MCF 10A (cell line): ENCODE measurements at places on chromosomes 11 and 22.

DNA sequence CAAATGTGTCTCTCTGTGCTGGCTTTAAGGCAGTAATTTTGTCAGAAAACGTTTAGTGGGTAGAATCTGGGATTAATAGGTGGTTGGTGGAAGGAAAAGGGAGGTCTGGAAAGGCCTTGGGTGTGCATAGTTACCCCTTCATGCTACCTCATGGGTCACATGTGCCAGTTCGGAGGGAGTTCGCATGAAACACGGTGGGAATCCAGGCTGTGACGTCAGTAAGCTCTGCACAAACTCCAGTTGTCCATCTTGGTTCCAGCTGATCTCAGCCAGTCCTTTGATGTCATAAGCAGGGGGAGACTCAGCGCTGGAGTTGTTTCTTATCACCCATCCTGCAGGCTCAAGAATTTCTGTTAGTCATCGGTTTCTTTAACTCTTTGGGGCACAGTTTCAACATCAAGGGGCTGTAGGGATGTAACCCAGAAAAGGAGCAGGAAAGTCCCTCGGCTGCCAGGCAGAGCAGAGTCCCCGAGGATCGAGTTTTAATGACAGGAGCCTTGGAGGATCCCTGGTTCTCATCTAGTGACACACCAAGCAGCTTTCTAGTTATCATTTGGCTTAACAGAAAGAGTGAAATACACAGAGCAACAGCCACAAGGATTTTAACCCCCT, 28.9 kb downstream of the MOV10L1 start:
- DNase-seq = no peak

DNA sequence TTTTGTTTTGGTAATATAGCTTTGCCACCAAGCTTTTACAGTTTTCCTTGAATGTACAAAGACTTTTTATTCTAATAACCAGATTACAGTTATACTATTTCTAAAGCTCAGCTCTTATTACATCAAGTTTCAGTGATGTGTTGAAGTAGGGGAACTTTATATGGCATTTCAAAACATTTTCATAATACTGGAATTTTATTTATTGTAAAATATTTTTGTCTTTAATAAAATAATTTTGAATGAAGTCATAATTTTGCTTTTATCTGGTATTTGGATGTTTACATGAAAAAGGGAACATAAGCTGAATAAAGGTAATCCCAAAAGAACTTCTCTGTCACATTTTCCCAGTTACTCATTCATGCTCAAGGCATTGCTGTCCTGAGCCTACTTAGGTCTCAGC, 34.7 kb downstream of the RTN3 start:
- no peak for DNase-seq

DNA sequence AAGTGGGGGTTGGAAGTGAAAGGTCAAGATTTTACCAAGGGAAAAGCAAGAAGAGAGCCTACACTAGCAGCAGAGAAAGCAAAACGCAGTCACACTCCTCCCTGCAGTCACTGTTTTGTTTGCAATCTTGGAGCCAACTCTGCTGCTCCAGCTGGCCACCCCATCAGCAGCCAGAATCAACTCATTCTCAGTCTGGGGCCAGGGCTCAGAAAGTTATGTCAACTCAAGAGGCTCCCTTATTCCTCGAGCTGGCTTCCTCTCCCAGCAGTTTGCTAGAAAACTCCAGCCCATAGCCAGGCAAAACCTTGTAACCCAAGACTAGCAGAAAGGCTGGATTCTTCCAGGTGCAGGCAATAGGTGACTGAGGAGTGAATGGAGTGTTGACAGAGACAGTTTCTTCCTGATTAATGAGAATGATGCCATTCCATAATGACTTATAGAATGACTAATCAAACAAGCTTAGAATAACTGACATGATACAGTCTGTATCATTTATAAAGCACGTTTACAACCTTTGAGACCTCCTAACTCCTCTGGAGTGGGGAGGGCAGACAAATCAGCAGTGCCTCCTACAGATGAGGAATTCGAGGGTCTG, 53.4 kb downstream of the P4HA3 start:
- no peak for DNase-seq

- DNase-seq = peak; percentile 83
Observed at GRCh38 chr11:47768101-47768612, 1.0 kb upstream of the FNBP4 start.

- DNase-seq = peak; percentile 31
Observed at GRCh38 chr11:120236169-120237107, 3.5 kb upstream of the POU2F3 start.

- DNase-seq = no peak
Observed at GRCh38 chr22:27997538-27997937, 78.5 kb upstream of the PITPNB start.

DNA sequence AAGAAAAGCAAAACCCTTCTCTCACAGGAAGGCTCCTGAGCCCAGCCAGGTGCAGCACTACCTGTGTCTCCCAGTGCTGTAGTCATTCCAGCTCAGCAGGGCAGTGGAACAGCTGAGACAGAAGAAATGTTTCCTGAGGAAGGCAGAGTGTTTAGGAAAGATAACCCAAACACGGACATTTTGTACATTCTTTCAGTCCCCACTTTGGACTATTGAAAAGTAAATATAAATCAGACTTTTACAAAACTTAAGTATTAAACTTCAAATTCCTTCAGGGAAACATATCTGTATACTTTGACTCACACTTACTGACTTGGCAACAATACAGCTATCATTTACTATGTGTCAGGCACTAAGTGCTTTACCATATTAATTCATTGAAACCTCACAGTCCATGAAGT, 40.4 kb downstream of the RRAS2 start:
- peak; percentile 36 for DNase-seq

GRCh38 chr22:25690798-25691197, 51.2 kb upstream of the MYO18B start:
- no peak for DNase-seq

- DNase-seq = peak; percentile 67
Observed at GRCh38 chr11:133343951-133344350, 188.3 kb downstream of the OPCML start.

DNA sequence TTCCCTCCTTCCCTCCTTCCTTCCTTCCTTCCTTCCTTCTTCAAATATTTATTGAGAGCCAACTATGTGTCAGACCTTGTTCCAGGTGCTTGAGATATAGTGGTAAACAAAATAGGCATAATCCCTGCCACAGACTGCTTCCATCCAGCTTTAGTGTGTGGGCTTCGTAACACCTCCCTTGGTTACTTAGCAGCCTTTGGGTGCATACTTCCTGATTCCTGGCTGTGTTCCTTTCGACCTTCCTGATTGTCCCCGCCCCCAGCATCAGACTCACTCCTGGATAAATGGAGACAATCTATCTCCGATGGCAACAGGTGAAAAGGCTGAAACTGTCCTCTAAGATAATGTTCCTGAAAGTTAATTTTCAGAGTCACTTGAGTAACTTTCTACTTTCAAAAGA, 13.5 kb downstream of the CCDC81 start:
- no peak for DNase-seq

GRCh38 chr11:86748296-86748695, 52.0 kb upstream of the PRSS23 start:
- DNase-seq = no peak

- no peak for DNase-seq
Observed at GRCh38 chr22:29720811-29721323, 1.1 kb downstream of the CABP7 start.

DNA sequence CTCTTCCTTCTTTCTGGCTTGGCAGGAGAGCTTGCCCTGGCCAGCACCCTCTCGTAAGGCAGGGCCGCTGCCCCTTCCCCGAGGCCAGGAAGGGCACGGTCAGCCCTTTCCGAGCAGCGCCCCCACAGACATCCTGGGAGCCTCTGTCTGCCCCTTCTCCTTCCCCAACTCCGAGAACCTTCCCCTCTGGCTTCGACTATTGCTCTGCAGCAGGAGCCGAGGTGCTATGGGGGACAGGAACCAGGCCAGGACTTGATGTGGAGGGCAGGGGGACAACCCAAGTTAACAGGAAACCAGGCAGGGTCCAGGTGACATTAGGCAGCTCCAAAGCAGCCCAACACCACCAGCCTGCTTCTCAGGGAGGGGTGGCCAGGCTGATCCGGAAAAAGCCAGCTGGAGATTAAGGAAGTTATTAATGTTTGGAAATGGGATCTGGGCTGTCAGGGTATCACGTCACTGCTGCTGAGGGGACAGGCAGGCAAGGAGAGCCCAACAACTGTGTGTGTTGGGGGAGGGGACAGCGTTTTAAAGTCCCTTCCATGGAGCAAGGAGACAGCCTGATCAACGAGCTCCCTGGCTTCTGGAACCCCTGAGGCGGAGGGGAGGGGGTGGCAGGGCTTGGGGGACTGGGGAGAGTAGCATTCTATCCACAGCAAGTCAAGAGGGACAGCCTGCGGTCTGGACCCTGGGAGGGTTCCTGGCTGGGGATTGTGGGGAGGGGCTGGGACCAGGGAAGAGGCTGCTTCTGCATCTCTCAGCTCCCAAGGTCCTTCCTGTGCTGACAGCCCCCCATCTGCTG, 27.3 kb downstream of the SYT7 start:
- no peak for DNase-seq

DNA sequence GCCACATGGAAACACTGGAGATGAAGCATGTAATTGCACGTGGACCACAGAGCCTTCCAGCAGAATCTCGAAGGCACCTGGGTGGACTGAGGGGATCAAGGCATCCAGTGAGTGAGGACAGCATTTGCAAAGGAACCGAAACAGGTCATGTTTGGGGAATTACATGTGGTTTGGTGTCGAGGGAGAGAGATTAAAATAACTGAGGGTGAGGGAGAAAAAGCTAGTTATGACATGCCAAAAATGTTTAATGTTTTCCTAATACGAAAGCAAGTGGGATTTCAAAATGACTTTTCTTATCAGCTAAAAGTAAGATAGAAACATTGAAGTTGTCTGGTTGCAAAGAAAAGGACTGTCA, 157.1 kb downstream of the BLID start:
- no peak for DNase-seq

- no peak for DNase-seq
Observed at GRCh38 chr11:107006076-107006833, 12.0 kb downstream of the GUCY1A2 start.

GRCh38 chr22:31150615-31151014, 9.4 kb upstream of the RNF185 start:
- no peak for DNase-seq

- no peak for DNase-seq
Observed at GRCh38 chr22:38943201-38943600, 14.2 kb upstream of the APOBEC3A start.

GRCh38 chr22:32684822-32685187, 116.7 kb upstream of the TIMP3 start:
- no peak for DNase-seq

DNA sequence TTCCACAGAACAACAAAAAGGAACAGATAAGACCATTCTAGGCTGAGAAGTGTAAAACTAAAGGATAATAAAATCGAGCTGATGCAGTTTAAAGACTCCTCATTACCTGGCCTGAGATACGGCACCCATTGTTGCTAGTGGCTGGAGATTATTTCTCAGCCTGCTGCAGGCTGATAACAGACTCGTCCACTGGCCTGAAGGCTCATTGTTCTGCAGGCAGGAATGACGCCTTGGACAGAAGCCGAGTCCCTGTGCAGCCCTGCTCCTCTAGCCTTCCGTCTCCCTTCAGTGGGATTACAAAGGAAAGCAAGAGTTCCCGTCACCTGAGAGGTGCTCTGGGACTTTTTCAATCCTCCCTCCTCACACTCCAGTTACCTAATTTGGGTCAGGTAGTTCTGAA, 1065.3 kb downstream of the OPCML start:
- no peak for DNase-seq

GRCh38 chr11:68349461-68350249, 37.3 kb downstream of the LRP5 start:
- DNase-seq = no peak

DNA sequence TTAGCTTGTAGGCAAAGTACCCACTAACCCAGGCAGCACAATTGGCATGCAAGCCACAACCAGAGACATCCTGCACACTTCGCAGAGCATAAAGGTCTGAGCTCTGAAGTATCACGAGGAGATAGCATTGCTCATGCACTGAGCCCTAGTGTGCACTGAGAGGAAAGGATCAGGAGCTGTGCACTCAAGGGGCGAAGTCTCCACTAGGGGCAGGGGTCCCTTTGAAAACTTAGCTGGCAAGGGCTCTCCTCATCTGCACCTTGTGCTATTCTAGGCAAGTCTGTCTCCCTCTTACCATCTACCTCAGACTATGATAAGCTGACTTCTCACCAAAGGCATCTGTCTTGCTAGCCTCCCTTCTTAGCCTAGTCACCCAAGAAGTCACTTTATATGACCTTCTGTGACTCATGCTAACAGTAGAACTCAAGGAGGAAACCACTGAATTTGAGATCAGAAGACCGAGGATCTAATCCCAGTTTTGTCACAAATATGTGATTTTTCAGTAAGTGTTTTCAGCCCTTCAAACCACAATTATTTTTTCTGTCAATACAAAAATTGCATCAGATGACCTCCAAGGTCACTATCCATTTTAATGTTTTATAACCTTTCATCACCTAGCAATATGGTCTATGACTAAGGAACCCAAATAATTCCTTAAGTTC, 1078.0 kb downstream of the NTM start:
- DNase-seq = no peak

GRCh38 chr11:12871788-12872321, 137.3 kb upstream of the RASSF10 start:
- DNase-seq = peak; percentile 23

- DNase-seq = no peak
Observed at GRCh38 chr22:46484156-46484860, 53.1 kb downstream of the CELSR1 start.
